Osteocyte (in vitro differentiated cells): ENCODE measurements at places on chromosomes 2 and 18. TPM values are rescaled to one million over a fixed set of nuclear protein-coding genes. Genes with fewer than 3 reads are reported as not detected.

GRCh38 chr2:175633227-175633626 is 368.8 kb downstream of the LNPK start:
- DNase-seq = no peak

DNA sequence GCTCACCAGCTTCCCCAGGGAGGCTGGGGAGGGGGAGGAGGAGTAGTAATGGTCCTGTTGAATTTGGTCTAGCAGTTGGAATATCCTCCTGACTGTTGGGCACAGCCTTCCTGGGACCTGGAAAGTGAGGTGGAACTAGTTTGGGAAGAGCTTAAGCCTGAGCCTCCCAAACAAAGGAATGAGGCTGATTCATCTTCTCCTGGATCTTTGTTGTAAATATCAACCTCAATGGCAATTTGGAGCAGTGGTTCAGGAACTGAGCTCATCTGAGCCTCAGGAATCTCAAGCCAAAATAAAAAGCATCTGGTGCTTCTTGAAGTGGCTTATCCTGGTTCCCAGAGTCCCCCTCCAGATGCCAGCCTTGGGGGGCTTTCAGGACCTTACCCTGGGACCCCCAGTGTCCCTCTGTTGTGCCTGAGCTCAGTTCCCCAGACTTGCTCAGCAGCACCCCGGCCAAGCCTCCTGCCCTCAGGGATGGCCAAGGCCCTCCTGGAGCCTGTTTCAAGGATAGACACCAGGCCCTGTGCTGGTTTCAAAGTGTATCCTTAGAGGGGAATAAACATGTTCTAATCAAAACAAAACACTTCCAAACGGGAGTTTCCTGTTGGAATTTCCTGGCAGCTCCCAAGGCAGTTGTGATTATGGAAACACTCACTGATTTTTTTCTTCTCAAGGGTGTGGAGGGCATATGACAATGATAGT is 112.6 kb downstream of the DDX1 start:
- no peak for DNase-seq

DNA sequence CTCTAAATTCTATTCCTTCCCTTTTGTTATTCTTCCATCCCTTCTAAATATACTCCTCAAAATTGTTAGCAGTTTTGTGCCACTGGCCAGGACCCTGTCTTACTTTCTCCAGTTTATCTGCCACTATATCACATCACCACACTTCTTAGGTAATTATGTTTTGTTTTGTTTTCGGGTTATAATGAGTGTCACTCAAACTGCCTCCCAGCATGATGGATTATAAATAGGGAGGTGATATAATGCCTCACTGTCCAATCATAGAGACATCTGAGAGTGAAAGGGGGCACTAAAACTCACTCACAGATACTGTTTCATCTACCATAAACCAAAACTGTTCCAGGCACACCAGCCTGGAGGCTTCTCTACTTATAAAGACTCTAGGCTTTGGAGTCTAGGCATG is 3.5 kb downstream of the RSAD2 start:
- DNase-seq = no peak

DNA sequence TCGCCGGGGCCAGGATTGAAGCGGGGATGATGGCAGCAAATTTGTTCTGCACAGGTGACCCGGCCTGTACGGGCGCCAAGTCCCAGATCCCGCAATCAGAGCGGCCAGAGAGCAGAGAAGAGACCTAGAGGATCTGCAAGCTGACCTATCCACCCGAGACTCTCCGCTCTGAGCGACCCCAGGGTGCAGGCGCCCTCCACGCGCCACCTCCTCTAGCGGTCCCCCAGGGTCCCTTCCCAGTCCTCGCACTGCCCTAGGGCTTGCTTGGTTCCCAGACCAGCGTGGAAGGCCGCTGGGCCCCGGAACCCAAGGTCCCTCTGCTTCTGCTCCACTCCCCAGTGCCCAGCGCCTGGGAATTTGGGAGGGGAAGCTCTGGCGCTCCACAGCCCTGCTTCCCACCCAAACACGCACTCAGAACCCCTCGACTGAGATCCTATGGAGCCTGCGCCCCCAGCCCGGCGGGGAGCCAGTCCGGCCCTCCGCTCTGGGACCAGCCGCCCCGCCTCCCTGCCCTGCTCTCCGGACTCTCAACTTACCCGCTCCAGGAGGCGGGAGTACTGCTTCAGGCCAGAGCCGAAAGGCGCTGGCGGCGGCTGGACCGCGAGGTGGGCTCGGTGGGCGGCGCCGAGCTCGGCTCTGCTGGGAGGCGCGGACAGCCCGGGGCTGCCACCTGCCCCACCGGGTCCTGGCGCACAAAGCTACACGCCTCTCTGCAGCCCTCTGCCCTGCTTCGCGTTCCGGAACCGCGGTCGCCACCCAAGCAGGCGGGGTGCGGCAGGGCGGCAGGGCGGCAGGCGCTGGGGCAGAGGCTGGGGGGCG is 3.0 kb upstream of the SIX3 start:
- DNase-seq = no peak

GRCh38 chr18:57243624-57244179 is 96.8 kb downstream of the BOD1L2 start:
- no peak for DNase-seq

- no peak for DNase-seq
Observed at GRCh38 chr18:51711298-51711889, 513.9 kb upstream of the MEX3C start.

DNA sequence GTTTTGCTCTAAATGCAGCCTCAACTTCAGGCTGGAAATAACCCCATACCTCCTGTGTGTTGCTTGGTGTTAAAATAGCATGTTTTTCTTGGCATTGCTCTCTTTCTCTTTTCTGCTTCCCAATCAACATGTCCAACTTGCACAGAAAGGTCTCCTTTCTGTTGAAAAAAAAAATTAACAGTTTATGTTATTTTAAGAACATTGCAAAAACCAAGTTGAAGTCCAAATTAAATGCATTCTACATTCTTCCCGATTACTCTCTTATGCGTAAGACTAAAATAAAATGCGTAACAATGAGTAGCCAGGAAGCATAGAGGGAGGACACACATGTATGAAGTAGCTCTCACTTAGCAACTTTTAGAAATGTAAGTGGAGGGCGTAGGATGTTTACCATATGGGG is 1406.1 kb upstream of the NXPH2 start:
- no peak for DNase-seq

DNA sequence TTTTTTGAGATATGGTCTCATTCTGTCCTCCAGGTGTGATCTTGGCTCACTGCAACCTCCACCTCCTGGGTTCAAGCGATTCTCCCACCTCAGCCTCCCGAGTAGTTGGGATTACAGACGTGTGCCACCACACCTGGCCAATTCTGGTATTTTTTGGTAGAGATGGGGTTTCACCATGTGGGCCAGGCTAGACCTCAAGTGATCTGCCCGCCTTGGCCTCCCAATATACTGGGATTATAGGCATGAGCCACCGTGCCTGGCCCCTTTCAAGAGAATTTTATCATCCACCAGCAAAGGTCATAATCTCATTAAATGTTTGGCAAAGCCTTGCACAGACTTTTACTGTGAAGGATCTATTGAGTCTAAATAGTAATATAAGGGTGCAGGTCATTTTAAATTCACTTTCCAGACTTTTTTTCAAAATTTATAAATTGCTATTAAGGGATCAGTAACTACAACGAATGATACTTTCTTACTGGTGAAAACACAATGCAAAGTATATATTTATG is 2.5 kb downstream of the HADHA start:
- DNase-seq = no peak

GRCh38 chr2:208097801-208098200 is 26.5 kb downstream of the CRYGD start:
- no peak for DNase-seq

DNA sequence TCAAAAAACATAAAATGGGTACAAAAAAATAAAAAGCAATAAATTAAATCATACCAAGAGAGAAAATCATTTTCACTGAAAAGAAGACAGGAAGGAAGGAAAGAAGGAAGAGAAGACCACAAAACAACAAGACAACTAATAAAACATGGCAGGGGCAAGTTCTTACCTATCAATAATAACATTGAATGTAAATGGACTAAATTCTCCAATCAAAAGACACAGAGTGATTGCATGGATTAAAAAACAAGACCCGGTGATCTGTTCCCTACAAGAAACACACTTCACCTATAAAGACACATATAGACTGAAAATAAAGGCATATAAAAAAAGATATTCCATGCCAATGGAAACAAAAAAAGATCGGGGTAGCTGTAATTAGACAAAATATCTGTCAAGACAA is 82.6 kb upstream of the CERS6 start:
- DNase-seq = no peak

DNA sequence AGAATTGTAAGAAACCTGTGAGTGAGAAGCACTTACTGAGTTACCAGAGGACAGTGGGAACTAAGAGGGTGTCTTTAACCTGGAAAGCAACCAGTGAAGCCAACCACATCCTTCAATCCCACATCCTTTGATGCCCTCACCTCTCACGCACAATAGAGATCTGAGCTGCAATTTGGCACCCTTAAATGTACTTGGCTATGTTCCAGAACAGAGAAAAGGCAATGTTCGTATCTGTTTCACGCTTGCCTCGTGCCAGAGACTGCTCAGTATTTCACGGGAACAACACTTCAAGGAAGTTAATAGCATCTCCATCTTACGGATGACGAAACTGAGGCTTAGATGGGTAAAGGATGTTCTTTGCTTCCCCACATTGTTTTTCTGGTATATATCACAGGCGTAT is 167.4 kb downstream of the DPP10 start:
- no peak for DNase-seq

GRCh38 chr2:42513252-42513918 is 19.6 kb upstream of the KCNG3 start:
- DNase-seq = no peak

The B3GNT7 gene
- 1.1 and 1.5 TPM in 2 replicates for total RNA-seq

The CACNB4 gene
- total RNA-seq = 3.4 and 3.6 TPM in 2 replicates

The PDE1A gene
- total RNA-seq = 1.5 and 1.8 TPM in 2 replicates

The UNC80 gene
- not detected in 2 replicates for total RNA-seq

The PARD6G gene
- total RNA-seq = 16.5 and 18.9 TPM in 2 replicates

The TEKT4 gene
- total RNA-seq = not detected in 2 replicates

The BOLL gene
- not detected in 2 replicates for total RNA-seq

The CROCC2 gene
- total RNA-seq = not detected in 2 replicates
